ENCODE measurements at places on chromosomes 5 and 9. TPM values are rescaled to one million over a fixed set of nuclear protein-coding genes. Genes with fewer than 3 reads are reported as not detected.

LCN2 gene
- total RNA-seq = not detected

PCDHGA2 gene
- 0.13 TPM for total RNA-seq

HTR4 gene
- not detected for total RNA-seq

KCNIP1 gene
- total RNA-seq = not detected

DNA sequence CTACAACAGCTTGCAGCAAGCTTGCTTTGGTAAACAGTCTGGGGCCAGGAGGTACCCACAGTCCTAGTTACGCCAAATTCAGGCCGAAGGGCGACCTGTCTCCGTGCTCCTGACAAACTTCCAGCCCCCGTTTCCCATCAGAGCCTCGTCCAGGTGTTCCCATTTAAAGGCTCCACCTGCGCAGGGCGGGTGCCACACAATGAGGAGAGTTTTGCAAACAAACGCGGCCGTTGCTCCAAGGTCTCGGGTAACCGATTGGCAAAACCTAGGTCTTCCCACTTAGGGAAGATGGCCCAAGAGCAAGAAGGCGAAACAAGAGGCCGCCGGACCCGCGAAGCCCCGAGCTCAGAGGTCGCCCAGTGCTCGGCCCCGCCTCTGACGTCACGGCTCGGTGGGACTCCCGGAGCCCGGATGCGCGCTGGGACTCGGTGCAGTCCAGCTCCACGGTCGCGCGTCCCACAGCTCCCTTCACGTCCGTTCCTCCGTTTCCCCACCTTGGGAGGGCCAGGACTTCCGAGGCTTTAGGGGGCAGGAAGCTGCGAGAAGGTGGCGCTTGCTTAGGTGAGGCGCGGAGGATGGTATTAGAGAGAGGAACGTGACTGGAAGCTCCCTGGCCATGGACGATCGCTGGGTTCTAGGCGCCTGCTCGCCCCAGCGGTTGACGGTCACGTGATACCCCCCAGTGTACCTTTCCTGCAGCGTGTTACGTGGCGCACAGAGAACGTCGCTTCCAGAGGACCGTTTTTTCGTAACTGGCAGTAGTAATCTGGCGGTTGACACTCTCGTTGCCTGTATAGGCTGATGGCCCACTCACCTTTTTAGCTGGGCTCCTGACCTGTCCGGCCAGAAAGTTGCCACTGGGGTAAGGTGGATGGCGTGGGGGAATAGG, 41.8 kb upstream of the KDM4C start:
- no peaks in the 10 kb centered on the region for H3K4me1 ChIP-seq
- H3K4me3 ChIP-seq = peak overlapping the region; percentile 61
- DNase-seq = peak; percentile 53
- H3K27me3 ChIP-seq = peaks cover 8% of the 10 kb centered on the region
- peak overlapping the region; percentile 63 for H3K27ac ChIP-seq

DNA sequence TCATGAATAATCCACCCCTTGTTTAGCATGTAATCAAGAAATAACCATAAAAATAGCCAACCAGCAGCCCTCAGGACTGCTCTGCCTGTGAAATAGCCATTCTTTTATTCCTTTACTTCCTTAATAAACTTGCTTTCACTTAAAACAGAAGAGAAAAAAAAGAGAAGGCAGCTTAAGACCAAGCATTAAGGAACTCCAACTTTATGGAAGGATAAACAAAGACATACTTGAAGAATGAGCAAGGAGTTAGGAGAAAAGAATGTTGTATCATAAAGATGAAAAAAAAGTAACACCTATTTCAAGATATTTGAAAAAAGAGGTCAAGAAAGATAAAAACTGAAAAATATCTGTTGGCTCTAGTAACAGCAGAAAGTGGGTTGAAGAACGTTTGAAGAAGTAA, 107.6 kb downstream of the RNF180 start:
- H3K27me3 ChIP-seq = no peaks in the 10 kb centered on the region
- H3K27ac ChIP-seq = no peak overlapping the region
- no peak for DNase-seq

- no peaks in the 10 kb centered on the region for H3K4me1 ChIP-seq
- no peaks in the 10 kb centered on the region for H3K36me3 ChIP-seq
- H3K27ac ChIP-seq = no peak overlapping the region
- peaks cover 9% of the 10 kb centered on the region for H3K27me3 ChIP-seq
- H3K4me3 ChIP-seq = no peak overlapping the region
Measured at GRCh38 chr5:135745897-135746500, 88.5 kb upstream of the SLC25A48 start.

- no peaks in the 10 kb centered on the region for H3K27me3 ChIP-seq
- H3K4me3 ChIP-seq = no peak overlapping the region
- H3K4me1 ChIP-seq = no peaks in the 10 kb centered on the region
- no peaks in the 10 kb centered on the region for H3K36me3 ChIP-seq
Measured at GRCh38 chr5:19855453-19855852, 132.5 kb downstream of the CDH18 start.

DNA sequence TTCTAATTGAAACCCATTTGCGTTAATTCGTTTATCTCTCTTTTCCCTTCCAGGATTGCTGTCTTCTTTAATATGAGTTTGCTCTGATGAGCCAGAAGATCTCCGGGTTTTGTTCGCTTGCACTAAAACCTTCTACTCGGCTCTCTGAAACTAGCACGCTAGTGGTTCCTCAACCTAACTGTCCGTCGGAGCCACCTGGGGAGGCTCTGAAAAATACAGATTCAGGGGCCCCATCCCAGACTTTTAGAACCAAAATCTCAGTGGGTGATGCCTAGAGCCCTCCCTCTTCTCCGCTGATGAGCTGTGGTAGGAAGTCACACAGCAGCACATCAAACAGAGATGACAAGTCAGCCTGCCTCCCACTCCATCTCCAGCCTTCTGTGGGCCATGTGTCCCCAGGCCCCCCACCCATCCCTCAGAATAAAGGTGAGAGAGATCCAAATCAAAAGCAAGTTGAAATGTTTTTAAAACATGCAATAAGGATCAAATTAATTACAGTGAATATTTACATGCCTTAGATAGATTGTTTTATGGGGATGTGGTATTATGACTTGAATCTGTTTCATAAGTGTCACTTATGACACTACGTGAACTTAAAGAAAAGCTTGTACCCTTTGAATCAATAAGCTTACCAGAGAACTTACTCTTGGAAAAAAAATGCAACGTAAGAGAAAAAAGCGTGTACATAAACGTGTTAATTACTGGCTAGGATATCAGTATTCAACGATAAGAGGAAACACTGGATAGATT, 16.4 kb downstream of the FCN2 start:
- no peaks in the 10 kb centered on the region for H3K36me3 ChIP-seq
- no peak overlapping the region for H3K27ac ChIP-seq
- peaks cover 22% of the 10 kb centered on the region for H3K27me3 ChIP-seq
- no peaks in the 10 kb centered on the region for H3K4me1 ChIP-seq
- no peak for DNase-seq
- H3K4me3 ChIP-seq = no peak overlapping the region

DNA sequence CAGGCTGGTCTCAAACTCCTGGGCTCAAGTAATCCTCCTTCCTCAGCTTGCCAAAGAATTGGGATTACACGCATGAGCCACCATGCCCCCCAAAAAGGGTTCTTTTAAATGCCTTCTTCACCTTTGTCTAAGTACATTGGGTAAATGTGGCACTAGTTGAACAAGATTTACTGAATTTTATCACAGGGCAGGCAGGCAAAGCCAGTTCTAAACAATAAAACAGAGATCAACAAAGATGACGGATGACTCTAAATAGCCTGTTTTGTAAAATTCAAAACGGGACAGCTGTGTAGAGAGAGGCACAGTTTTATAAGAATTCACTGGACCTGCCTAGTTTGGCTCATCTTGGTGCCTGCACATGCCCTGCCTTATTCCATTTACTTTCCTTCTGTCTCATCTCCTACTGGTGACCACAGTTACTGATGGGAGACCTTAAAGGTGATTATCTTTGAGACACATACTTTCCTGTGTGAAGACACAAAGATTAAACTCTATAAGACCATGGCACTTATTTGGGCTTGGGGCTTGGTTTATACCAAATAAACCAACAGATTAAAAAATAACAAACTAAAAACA, 149.6 kb upstream of the DMRT1 start:
- H3K27me3 ChIP-seq = peaks cover 2% of the 10 kb centered on the region
- H3K4me1 ChIP-seq = no peaks in the 10 kb centered on the region
- no peaks in the 10 kb centered on the region for H3K36me3 ChIP-seq
- no peak overlapping the region for H3K27ac ChIP-seq
- no peak overlapping the region for H3K4me3 ChIP-seq
- no peak for DNase-seq

DNA sequence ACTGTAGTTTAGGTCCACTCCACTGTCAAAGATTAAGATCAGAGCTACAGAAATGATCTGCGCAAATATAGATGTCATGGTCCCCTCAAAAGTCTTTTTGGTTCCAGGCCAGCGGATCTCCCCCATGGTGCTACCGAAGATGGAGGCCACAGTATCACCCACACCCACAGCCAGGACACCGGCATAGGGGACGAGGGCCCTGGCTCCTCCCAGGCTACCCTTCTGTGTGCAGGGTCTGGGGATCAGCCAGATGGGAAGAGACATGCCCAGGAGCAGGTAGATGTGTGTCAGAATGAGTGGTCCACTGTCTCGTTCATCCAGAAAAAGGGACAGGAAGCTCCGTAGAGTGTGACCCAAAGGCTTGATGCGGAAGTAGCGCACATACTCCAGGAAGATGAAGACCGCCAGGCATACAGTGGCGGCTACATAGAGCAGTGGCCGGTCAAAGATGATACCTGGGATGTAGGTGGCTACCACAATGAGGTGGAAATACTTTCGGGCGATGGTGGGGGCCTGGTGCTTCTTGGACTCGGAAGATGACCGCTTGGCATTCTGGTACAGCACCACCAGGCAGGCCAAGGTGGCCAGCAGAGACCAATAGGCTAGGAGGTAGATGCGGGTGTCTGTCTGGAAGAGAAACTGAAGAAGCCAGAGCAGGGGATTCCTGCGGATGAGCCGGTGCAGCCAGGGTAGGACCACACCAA, 1.5 kb downstream of the DOLK start:
- DNase-seq = no peak
- H3K4me3 ChIP-seq = no peak overlapping the region
- H3K27ac ChIP-seq = no peak overlapping the region
- H3K36me3 ChIP-seq = peaks cover 17% of the 10 kb centered on the region

DNA sequence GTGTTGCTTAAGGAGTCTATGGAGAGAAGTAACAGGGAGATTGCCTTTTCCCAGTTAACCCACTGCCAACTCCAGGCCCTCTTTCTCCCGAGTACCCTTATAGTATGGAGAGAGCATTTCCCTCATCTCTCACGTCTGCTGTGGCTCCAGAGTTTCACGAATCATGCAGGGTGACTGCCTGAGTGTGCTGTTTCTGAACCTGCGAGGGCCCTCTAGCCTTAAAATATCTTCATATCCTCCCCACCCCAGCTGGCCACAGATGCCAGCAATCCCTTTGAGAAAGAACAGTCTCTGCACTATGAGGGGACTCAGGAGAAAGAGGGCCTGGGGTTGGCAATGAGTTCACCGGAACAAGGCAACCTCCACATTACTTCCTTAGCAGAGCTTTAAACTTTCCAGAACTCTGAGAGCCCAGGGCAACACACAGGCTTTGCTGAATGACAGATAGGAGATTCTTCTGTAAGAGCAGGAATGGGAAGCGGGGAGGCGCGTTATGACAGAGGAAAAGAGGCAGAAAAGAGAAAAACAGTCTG, 81.6 kb upstream of the ANKH start:
- no peaks in the 10 kb centered on the region for H3K4me1 ChIP-seq
- no peaks in the 10 kb centered on the region for H3K36me3 ChIP-seq
- H3K27ac ChIP-seq = no peak overlapping the region
- no peak for DNase-seq
- H3K27me3 ChIP-seq = peaks cover 4% of the 10 kb centered on the region

- H3K27me3 ChIP-seq = no peaks in the 10 kb centered on the region
- H3K4me3 ChIP-seq = no peak overlapping the region
- no peaks in the 10 kb centered on the region for H3K36me3 ChIP-seq
- no peaks in the 10 kb centered on the region for H3K4me1 ChIP-seq
- no peak overlapping the region for H3K27ac ChIP-seq
Measured at GRCh38 chr5:25006734-25007133, 362.0 kb upstream of the CDH10 start.

DNA sequence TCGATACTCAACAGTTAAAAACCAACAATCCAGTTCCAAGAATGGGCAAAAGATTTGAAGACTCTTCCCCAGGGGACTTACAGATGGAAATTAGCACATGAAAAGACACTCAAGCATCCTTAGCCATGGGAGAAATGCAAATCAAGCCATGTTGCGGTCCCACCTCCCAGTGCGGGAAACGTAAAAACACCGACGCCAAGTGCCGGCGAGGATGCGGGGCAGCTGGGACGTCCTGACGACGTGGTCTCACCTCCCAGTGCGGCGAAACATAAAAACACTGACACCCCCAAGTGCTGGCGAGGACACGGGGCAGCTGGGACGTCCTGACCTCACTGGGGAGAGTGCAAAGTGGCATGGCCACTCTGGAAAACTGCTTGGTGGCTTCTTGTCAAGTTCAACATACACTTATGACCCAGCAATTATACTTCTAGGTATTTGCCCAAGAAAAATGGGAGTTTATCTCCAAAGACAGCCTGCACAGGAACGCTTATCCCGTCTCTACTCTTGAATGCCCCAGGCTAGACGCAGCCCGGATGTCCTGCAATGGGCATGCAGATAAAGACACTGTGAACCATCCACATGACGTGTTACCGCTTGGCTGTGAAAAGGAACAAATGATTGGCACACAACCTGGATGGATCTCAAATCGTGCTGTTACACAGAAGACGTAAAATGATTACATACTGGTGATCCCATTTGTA, 60.1 kb upstream of the UBAC1 start:
- no peak overlapping the region for H3K27ac ChIP-seq
- H3K4me1 ChIP-seq = no peaks in the 10 kb centered on the region
- no peak for DNase-seq
- no peak overlapping the region for H3K4me3 ChIP-seq
- peaks cover 2% of the 10 kb centered on the region for H3K27me3 ChIP-seq

GRCh38 chr5:17426104-17426749, 71.8 kb upstream of the TAF11L2 start:
- no peak overlapping the region for H3K27ac ChIP-seq
- DNase-seq = no peak
- peaks cover 2% of the 10 kb centered on the region for H3K4me1 ChIP-seq
- no peak overlapping the region for H3K4me3 ChIP-seq
- no peaks in the 10 kb centered on the region for H3K36me3 ChIP-seq

DNA sequence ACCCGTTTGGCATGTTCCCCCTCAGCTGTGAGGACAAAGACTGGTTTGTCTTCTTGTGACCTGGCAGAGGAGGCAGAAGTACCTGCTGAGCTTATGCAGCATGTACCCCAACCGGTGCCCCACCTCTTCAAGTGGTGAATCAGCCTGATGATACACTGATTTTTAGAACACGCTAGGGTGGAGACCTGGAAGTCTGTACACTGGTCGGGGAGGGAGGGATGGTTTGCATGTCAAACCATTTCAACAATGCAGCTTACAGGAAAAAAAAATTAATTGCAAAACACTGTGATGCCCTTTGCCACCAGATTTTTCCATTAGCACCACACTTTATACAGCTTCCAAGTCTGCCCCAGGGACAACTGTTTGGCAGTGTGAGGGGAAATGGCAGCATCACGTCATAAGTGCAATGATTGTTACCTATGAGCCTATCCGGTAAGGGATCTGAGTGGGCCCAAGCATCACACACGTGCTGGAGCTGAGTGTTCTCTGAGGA, 155.1 kb upstream of the DMRT1 start:
- H3K27ac ChIP-seq = no peak overlapping the region
- H3K4me1 ChIP-seq = no peaks in the 10 kb centered on the region
- no peak for DNase-seq
- no peaks in the 10 kb centered on the region for H3K27me3 ChIP-seq
